NCI-H1105 treated with DMSO at 0.1 percent for 48 hours (cell line): ENCODE measurements at places on chromosomes 16 and 17.
A peak's percentile ranks its signal among the peaks of the same experiment; 100 is the strongest.

- no peak for DNase-seq
Observed at GRCh38 chr17:3911271-3912053, 4.8 kb downstream of the P2RX1 start.

DNA sequence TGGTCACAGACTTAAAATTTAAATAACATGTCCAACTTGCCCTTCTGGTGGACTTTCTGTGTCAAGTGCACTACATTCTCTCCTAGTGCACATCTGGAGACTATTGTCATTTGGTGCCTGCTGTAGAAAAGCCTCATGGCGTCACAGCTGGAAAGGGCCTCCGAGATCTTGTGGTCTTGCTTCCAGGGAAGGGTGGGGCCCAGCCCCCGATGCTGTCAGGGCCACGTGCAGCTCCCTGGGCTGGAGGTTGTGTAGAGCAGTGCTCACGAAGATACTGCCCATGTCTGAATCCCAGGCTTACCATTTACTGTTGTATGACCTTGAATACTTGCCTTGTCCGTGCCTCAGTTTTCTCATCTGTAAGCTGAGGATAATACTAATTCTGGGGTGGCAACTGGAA is 6.8 kb upstream of the MPRIP start:
- DNase-seq, result no peak

DNA sequence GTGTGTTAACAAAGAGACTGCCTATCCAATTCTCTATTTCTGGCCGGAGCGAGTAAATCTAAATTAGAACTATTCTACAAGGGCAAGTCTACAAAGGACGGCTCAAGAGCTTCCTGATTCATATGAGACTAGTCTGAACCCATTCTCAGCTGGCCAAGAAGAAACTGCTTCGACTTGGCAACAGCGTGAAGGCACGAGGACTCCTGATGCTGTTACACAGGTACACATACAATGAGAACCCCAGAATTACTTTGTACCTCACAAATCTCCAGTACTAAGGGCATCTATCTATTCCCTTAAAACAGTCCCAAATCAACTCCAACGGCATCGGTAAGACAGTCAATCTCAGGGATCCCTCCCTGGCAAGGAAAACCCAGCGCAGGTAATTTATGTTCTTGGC is 1.5 kb downstream of the CRK start:
- DNase-seq, result no peak

GRCh38 chr16:2969545-2970521 is 685 bp downstream of the PAQR4 start:
- peak; percentile 5 for DNase-seq

DNA sequence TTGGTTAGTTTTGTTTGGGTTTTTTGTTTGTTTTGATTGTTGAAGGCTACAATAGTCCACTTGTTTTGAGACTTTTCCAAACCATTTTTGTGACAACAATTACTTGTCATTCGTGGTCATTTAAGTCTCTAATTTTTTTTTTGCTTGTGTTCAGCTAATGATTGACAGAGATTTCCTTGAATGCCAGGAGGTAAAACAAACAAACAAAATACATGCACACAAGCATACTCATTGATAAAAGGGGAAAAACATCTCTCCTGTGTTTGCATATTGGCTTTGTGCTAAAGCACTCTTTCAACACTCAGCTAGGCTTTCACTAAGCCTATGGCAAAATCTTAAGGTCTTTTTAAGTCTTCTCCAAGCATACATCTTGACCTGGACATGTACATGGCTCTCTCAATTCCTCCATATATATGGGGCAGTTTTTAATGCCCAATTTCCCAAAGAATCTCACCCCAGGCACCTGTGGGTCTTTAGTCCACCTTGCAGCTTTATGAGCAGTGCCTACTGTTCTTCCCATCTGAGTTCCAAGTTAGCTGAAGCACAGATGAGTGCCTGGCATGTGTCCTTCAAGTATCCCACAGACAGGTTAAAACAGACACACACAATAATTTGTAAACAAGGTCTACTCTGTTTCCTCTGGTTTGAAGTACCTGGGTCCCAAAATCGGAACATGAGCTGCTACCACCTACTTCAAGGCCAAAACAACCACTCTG is 24.2 kb upstream of the HS3ST3B1 start:
- DNase-seq, result no peak

- peak; percentile 2 for DNase-seq
Observed at GRCh38 chr16:21684199-21684598, 20.4 kb downstream of the OTOA start.
